ENCODE measurements at places on chromosomes 16 and 17.

- DNase-seq = no peak
Measured at GRCh38 chr16:75272097-75272551, 20.7 kb upstream of the BCAR1 start.

DNA sequence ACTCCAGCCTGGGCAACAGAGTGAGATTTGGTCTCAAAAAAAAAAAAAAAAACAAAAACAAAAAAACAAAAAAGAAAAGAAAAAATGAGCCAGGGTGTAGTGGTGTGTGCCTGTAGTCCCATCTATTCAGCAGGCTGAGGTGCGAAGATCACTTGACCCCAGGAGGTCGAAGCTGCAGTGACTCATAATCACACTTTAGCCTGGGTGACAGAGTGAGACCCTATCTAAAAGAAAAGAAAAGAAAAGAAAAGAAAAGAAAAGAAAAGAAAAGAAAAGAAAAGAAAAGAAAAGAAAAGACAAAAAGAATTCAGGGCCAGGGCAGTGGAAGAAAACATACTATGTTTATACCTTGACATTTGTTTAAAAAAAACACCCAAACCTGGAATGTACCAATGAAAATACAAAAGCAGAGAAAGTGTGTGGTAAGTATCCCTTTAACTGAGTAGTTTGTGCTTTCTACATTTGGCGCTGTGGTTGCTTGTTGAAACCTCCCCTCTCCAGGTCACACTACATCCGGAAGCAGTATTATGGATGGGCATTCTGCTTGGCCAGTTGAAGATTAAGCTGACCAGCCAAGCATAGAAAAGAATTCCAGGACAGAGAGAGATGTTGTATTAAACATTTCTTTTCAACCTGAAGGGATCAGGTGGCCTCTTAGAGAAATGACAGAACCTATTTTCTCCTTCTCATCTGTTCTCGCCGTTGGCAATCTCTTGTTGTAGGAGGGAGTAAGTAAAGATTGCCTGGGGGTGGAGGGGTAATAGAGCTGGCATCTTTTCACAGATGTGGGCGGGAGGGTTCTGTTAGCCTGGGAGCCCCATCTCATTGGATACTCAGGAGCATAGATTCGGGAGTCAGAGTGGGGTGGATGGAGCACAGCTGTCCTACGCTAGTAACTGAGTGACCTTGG lies 12.1 kb upstream of the PRKCB start:
- no peak for DNase-seq

DNA sequence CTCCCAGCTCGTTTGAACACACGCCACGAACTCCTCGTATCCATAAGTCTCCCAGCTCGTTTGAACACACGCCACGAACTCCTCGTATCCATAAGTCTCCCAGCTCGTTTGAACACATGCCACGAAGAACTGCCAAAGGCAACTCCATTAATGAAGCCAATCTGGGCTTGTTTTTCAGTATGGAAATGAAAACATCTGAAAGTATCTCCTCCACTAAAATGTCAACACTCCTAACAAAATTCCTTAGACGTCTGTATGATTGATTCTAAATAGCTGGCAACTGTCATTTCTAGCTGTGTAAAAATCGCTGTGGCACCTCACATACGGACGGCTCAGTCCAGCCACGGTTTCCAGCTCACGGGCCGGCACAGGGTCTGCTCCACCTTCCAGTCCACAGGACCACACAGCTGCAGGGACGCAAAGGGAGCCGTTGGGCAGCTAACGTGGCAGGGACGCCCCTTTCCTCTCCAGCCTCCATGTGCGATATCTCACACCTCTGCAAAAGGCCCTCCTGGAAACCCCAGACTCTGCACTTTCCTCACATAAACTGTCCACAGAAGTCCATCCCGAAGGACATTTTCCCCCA lies 67.1 kb upstream of the METRNL start:
- no peak for DNase-seq

DNA sequence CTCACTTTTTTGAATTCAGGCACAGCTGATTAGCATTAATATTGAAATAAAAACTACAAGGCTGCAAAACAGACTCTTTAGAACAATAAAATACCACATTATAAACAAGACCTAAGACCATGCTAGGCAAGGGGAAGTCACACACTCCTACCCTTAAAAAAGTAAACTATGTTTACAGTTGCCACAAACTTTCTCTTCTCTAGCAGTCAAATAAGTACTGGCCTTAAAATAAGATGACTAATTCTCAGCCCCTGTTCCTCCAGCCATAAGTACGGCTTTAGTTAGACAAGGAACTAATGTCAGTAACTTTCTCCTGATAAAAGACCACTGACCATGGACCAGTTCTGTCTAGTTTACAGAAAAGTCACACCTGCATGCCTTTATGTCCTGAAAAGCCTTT lies 19.5 kb upstream of the CPHXL start:
- no peak for DNase-seq

DNA sequence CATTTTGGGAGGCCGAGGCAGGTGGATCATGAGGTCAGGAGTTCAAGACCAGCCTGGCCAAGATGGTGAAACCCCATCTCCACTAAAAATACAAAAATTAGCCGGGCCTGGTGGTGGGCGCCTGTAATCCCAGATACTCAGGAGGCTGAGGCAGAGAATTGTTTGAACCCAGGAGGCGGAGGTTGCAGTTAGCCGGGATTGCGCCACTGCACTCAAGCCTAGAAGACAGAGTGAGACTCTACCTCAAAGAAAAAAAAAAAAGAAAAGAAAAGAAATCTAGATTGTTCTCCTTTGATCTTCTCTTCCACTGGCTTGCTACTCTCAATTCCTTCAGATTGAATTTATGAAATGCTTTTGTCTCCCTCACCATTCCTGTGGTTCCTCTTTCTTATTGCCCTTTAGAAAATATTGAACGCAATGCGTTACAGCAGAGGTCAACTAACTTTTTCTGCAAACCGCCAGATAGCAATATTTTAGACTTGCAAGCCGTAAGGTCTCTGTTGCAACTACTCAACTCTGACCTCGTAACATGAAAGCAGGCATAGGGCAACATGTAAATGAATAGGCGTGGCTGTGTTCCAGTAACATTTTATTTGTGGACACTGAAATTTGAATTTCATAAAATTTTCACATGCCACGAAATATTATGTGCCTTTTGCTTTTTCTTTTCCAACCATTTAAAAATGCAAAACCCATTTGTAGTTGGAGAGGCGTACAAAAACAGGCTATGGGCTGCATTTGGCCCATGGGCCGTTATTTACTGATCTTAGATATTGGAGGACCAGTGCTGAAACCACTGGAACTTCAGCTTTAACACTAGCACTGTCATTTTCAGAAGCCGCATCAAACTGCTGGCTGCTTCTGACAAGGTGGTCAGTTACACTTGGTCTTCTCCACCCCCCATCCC lies 24.8 kb downstream of the PITPNC1 start:
- peak; percentile 12 for DNase-seq

- DNase-seq = no peak
Measured at GRCh38 chr17:37088913-37089312, 140.2 kb downstream of the AATF start.

- no peak for DNase-seq
Measured at GRCh38 chr16:75265911-75266701, 14.7 kb upstream of the BCAR1 start.

DNA sequence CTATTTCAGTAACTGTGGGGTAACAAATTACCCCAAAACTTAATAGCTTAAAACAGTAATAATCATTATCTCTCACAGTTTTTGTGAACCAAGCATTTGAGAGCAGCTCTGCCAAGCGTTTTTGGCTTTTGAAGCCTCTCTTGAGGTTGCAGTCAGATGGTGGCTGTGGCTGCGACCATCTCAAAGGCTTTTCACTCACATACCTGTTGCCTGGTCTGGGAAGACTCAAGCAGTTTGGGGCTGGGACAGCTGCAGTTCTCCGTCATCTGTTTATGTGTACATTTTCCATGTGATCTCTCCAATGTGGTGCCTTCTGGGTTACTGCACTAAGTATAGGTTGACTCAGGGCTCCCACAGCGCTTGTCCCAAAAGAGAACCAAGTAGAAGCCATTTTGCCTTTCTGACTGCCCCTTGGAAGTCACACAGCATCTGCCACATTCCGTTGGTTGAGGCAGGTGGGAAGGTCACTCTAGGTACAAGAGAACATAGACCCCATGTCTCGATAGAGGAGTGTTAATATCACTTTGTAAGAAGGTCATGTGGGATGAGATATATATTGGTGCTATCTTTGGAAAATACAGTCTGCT lies 49.6 kb downstream of the LDHD start:
- DNase-seq = no peak

DNA sequence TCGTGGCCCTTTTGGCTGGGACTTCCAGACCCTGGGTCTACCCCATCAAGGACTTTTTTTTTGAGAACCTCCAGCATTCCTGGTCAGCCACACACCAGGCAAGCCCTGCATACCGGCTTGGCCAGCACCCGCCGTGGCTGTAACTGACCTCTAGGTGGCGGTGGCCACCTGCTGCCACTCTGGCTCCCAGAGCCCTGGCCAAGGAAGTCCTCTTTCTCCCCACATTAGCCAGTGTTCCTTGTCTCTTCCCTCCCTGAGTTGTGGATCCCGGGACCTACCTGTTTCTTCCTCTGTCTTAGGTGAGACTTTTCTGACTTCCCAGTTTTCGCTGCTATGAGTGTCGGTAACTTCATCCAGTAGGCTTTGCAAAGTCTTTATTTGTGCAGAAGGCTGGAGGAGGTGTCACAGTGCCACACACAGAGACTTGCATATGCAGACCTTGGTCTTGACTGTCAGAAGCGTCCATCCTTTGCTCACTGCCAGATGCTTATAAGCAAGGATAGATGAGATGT lies 348.3 kb downstream of the CPPED1 start:
- no peak for DNase-seq

- DNase-seq = no peak
Measured at GRCh38 chr16:63473725-63474124, 1437.5 kb upstream of the CDH8 start.

GRCh38 chr17:63442549-63443035 lies 3.5 kb downstream of the CYB561 start:
- DNase-seq = no peak

DNA sequence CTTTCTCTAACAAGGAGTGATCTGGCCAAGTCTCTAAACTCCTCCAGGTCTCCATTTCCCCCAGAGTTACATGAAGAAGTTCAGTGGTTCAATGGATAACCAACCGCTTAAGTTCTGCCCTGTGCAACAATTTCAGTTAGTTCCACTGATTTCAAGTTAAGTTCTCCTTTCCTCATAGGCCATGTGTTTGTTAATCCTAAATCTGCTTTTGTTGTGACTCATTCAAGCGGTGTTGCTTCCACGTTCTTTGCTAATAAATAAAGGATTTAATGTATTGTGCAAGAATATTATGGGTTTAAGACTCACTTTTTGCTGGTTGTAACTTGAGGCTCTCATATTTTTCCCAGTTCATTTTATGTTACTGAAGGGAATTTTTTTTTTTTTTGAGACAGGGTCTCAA lies 36.3 kb downstream of the GNA13 start:
- no peak for DNase-seq

GRCh38 chr17:75146592-75146991 lies 7.7 kb downstream of the JPT1 start:
- DNase-seq = no peak

DNA sequence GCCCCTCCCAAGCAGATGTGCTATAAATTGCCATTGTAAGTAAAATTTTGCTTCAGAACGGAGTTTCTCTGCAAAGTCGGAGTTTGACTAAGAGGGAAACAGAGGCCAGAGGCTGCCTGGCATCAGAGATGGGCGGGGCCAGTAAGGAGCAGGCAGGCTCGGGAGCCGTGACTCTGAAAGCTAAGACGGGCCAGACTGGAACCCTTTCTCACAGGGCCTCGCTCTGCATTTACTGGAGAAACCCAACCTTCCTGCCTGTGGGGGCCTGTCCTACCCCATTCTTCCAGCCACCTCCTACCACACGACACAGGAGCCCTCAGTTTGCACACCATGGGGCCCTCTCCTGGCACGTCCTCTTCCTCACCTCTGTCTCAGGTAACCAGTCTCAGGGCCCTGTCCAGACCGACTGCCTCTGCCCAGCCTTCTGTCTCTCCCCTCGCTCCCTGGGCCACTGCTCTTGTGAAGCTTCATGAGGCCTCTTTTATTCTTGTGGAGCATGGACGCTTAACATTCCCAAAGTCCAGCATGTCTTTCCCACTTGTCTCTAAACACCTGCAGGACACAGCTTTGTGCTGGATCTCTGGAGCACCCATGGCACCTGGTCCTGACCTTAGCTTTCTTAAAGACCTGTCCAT lies 48.4 kb upstream of the ACSF3 start:
- no peak for DNase-seq

GRCh38 chr17:57601143-57601735 lies 143.9 kb downstream of the CCDC182 start:
- DNase-seq = peak; percentile 38

- DNase-seq = no peak
Measured at GRCh38 chr17:79452706-79453105, 158.1 kb downstream of the RBFOX3 start.

DNA sequence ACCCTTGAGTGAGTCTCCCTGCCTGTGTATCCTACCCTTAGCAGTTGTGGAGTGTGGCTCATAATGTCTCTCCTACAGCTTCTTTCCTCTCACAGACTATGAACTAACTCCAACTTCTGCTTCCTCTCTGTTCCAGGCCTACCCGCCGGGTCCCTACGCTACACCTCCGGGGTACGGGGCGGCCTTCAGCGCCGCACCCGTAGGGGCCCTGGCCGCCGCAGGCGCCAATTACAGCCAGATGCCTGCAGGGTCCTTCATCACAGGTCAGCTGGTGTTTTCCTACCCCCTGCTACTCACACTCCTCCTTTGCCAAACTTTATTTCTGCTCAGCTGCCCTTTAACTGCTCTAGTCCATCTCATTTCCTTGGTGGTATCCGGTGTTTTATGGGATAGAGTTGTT lies 5.4 kb downstream of the RNF227 start:
- DNase-seq = no peak

GRCh38 chr16:28210979-28211588 lies 681 bp downstream of the XPO6 start:
- peak; percentile 65 for DNase-seq

DNA sequence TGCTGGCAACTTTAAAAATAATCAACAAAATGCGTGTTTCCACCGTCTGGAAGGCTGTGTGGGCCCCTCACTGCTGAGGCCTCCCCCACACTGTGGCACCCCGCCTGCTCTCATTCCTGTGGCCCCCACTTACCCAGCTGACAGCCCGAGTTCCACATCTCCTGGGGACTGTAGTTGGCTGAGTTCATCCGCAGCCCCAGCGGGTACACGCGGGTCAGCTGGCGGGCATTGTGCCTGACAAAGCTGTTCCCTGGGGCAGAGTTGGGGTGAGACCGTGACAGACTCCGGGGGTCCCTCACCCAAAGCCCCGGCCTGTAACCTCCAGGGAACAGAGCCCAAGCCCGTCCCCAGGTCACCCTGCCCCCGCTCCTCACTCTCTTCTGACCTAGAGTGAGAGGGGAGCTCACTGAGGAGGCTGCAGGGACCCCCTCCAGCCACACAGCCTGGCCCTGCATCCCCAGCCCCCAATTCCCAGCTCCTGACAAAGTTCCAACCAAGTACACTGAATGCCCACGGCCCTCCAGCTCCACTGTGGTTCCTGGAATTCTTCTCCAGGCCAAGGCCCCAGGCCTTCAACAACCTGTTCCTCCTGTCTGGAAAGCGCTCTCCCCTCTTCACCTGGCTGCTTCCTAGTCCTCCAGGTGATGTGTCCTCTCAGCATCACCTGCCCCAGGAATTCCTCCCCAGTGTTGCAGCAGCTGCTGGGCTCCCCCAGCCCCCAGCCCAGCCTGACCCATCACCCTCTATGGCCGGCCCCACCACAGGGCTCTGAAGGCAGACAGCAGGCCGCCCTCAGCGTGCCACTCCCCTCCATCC lies 18.0 kb downstream of the PLCD3 start:
- DNase-seq = no peak
